Right renal pelvis (tissue), 4 donors: ENCODE measurements at places on chromosomes 3 and 15. TPM values are rescaled to one million over a fixed set of nuclear protein-coding genes. Genes with fewer than 3 reads are reported as not detected.

ACKR4 gene
- 1.8 TPM for polyA plus RNA-seq

DLL4 gene
- polyA plus RNA-seq = 8.6 TPM

DNA sequence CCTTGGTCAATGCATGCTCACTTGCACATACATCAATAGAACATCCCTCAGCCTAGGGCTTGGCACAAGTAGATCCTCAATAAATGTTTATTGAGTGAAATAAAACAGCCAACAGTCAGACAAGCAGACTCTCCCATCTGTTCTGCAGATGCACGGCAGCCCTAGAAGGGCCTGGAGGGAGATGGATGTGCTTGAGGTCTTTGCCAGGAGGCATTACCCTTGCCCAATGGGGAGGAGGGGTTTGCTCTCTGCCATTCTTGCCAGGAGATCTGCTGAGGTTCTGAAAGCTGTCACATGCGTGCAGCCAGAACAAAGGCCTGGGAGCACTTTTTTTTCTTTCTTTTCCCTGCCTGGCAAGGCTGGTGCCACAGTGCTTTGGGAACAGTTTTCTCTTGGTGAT, 349.3 kb upstream of the THRB start:
- no peak for DNase-seq

- DNase-seq = no peak
These were observed 873.5 kb downstream of the OTOL1 start for GRCh38 chr3:162370141-162370540.
